ENCODE measurements at places on chromosomes 2 and 18. TPM values are rescaled to one million over a fixed set of nuclear protein-coding genes. Genes with fewer than 3 reads are reported as not detected.

DNA sequence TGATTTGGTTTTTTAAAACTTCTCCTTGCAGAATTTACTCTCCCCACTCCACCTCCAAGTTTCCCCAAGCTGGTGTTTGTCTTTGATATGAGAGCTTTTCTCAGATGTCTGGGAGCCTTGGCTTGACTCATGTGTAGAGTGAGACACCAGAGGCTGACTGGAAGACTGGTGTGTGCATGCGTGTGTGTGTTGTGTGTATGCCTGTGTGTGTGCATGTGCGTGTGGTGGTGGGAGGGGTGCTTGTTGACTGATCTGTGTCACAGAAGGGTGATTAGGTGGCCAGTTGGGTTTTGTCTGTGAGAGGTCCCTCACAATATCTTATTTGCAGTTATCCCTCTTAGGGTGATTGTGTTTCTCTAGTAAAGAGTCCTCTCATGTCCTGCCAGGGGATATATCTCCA lies 50.5 kb upstream of the HPCAL1 start:
- DNase-seq = no peak

Gene SEPTIN10
- 0.87 TPM for total RNA-seq

DNA sequence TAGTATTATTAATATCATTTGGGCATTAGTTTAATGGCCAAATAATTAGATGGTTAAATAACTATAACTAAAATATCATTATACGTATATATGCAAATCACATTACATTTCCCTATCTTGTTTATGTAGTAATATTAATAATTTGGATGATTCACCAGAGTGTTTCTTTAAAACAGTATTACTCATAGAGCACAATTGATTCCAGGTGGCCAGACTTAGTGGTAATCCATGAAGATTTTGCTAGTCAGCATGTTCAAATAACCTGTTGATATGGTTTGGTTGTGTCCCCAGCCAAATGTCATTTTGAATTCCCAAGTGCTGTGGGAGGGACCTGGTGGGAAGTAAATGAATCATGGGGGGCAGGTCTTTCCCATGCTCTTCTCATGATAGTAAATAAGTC lies 782.3 kb downstream of the LRP1B start:
- no peak for DNase-seq

GRCh38 chr2:187775196-187775595 lies 221.0 kb upstream of the TFPI start:
- no peak for DNase-seq

Gene MOGAT1
- total RNA-seq = not detected

DNA sequence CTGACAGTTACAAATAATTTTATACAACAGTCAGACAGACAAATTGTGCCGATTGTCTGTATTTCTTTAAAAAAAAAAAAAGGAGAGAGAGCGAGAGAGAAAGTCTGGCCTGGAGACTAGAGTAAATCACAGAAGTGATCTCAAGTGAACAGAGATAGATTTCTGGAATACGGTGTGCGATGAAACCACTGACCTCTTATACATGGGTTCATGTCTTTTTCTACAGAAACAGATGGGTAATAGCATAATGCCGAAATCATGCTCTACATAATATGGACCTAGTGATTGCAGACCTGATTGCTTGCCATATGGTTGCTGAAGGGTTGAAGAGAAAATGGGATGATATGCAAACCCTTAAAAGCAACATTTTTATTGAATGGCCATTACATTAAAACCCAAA lies 403.3 kb upstream of the FANCL start:
- no peak for DNase-seq

DNA sequence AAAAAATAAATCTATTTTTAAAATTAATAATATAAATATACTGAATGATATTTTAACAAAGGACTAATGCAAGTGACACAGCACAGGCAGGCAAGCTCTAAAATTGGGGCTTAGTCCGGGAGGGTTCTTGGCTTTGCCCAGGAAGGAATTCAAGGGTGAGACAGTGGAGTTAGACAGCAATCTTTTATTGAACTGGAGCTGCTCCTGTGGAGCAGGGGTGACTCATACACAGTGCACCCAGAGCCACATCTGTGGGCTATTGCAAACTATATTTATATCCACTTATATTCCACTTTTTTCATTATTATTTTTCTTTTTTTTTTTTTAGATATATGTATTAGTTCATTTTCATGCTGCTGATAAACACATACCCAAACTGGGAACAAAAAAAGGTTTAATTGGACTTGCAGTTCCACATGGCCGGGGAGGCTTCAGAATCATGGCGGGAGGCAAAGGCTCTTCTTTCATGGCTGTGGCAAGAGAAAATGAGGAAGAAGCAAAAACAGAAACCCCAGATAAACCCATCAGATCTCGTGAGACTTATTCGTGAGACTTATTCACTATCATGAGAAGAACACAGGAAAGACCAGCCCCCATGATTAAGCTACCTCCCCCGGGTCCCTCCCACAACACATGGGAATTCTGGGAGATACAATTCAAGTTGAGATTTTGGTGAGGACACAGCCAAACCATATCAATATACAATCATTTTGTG lies 437.1 kb downstream of the BCL11A start:
- DNase-seq = no peak

- DNase-seq = no peak
These were observed 1.4 kb downstream of the WDCP start for GRCh38 chr2:24045511-24046508.

GRCh38 chr2:84640411-84640810 lies 124.1 kb downstream of the DNAH6 start:
- no peak for DNase-seq

GRCh38 chr2:127115471-127116199 lies 8.7 kb upstream of the BIN1 start:
- DNase-seq = no peak

DNA sequence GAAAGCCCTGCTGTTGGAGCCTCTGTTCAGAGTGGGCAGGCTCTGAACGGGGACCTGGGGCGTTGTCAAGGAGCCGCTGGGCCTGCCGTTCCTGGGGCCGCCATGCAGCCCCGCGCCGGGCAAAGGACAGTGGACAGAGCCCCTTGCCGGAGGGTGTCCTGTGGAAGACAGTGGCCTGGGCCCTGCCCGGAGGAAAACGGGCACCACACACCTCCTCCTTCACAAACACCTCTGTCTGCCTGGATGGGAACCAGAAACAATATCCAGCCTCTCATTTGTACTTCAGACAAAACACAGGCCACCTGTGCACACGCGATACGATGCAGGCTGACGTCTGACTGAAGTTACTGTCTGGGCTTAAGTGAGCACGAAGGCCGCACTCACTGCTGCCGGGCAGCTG lies 233.7 kb downstream of the TWIST2 start:
- no peak for DNase-seq
